ENCODE measurements at places on chromosomes 1 and 21.

- no peak for DNase-seq
Observed at GRCh38 chr1:213415691-213416380, 364.8 kb downstream of the RPS6KC1 start.

DNA sequence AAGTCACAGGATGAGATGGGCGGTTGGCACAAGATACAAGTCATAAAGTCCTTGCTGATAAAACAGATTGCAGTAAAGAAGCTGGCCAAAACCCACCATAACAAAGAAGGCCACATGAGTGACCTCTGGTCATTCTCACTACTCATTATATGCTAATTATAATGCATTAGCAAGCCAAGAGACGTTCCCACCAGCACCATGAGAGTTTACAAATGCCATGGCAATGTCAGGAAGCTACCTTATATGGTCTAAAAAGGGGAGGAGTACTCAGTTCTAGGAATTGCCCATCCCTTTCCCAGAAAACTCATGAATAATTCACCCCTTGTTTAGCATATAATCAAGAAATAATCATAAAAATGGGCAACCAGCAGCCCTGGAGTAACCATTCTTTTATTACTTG, 74.9 kb upstream of the APP start:
- DNase-seq: no peak

- no peak for DNase-seq
Observed at GRCh38 chr1:39378377-39378776, 113.1 kb upstream of the BMP8A start.

- no peak for DNase-seq
Observed at GRCh38 chr1:10339815-10340214, 59.0 kb upstream of the PGD start.

DNA sequence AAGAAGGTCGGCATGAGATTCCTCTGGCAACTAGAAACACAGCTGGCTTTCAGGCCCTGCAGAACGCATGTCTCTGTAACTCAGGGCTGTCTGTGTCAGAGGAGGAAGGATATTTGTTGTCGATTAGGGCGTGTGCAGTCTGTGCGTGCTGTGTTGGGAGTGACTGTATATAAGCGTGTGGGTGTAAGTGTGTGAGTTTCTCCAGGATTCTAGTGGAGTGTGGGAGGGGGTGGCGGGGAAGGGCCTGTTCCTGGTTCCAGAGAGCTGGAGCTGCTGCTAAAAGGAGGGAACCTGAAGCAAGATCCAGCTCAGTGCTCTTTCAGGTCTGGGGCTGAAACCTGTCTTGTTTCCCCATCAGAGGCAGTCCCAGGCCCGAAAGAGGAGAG, 74.3 kb downstream of the SLC16A1 start:
- DNase-seq: no peak

Data from naive thymus-derived CD4-positive, alpha-beta T cell (primary cell).